ENCODE measurements at places on chromosomes 6 and 20.
A peak's percentile ranks its signal among the peaks of the same experiment; 100 is the strongest.

DNA sequence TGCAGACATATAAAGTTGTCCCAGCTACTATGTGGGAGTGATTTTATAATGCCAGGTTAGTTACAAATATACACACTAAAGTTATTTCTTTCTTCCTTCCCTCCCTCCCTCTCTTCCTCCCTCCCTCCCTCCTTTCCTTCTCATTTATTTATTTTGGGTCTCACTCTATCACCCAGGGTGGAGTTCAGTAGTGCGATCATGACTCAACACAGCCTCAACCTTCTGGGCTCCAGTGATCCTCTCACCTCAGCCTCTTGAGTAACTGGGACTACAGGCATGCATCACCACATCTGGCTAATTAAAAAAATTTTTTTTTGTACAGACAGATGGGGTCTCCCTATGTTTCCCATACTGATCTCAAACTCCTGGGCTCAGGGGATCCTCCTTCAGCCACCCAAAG, 59.2 kb downstream of the PHF20 start:
- peak; percentile 64 for DNase-seq

DNA sequence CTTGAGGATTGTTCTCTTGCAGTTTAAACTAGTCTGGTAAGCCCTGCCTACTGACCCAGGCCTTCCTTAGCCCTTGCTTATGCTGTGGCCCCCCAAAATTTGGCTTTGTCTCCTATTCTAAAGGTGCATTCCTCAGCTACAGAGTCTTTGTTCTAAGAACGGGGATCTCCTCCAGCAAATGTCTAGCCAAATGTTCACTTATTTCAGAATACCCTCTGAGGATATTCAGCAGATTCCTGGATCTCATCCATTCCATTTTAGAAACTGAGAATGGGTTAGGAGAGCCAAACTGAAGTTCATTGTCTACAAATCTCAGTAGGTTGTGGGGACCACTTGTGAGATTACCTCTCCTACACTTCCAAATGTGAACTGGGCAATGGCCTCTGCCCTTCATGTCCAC, 164.2 kb upstream of the ARG1 start:
- no peak for DNase-seq

DNA sequence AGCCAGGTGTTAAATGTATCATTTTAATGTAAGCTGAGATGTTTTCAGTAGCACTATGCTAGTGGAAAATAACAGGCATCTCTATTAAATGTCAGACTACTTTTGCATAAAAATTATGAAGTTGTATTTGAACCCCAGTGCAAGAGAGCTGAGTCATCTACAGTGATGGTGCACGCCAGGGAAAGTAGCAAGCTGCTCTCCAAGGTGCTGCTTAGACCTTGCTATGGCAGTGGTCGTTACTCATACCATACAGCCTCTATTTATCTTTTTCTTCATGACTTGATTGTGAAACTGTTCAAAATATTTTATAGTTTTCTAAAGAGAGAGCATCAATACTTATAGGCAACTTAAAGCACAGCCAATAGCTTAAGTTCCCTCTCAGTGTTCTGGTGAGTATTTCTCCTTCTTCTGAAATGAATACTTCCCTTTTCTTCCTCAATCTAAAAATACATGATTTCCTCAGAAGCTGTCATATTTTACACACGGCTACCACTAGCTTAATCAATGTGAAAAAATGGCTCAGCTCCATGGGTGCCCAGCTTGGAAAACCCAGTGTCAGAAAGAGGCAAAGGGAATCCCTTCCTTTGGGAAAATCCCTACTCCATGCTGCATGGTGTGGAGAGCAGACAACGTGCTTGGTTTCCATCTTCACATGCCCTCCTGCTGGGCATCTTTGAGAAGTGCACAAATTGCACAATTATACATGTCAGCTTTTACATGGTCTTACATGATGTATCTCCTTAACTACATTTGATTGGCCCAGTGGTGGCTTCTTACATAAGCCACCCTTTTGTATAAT, 105.6 kb downstream of the ELOVL4 start:
- peak; percentile 12 for DNase-seq

- DNase-seq: no peak
These were observed 104.4 kb upstream of the ADGRF4 start for GRCh38 chr6:47593979-47594378.

DNA sequence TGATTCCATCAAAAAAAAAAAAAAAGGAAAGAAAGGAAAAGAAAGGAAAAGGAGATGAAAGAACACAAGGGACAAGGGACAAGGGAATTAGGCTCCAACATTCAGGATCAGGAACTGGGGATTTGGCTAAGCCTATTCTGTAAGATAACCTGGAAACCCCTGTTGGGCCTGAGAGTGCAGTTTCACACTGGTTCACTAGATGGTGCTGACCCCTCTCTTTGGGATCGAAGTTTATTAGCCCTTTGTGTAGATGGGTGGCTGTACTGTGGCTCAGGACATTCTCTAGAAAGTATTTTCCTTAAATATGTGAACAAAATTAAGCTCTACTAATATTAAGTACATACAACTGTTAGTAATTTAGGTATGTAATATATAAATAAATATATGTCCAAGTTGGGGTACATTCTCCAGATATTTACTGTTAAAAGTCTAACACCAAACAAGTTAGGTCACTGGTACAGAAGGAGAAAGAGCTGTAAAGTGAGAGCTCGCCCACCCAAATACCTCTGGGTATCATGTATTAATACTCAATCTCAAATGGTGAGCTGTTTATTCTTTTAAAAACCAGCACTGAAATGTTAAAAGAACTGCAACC, 6.3 kb downstream of the OR2A4 start:
- DNase-seq: peak; percentile 79

- peak; percentile 25 for DNase-seq
These were observed 339.4 kb downstream of the CDKAL1 start for GRCh38 chr6:20873425-20874190.

- DNase-seq: peak; percentile 58
These were observed 68.8 kb downstream of the FGD2 start for GRCh38 chr6:37074053-37074827.

GRCh38 chr6:42565823-42566613, 2.2 kb downstream of the UBR2 start:
- DNase-seq: peak; percentile 15

DNA sequence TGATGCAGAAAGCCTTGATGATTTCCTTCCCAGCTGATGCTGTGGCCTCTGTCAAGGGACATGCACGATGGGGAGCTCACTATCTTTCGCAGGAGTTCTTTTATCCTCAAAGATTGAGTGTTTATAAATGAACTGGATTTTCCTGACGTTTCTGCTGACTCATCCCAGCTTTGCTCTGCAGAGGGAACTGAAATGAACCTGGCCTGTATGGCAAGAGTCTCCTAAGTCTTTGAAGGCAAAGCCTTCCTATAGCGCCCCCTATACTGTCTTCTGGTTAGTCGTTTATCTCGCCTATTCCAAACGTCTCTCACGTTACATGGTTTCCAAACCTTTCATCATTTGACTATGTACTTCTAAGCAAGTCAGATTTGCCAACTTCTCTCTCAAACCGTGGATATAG, 565.3 kb downstream of the KIF16B start:
- no peak for DNase-seq

- DNase-seq: no peak
These were observed 26.2 kb upstream of the ENPP4 start for GRCh38 chr6:46103441-46104115.

DNA sequence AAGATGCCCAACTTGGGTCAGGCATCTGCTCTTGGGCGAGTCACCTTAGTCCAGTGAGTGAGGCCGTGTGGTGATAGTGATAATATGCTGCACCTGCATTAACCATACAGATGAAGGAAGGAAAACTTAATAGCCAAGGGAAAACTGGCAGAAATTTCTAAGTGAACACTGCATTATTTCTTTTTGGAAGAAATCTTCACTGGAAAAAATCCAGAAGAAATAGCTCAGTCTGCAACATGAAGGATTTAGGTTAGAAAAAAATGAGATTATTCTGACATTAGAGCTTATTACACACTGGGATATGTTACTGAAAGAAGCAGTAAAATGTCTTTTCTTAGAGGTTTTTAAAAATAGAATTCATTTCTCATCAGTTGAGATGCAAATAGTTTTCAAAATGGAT, 947.3 kb downstream of the KIF16B start:
- no peak for DNase-seq

DNA sequence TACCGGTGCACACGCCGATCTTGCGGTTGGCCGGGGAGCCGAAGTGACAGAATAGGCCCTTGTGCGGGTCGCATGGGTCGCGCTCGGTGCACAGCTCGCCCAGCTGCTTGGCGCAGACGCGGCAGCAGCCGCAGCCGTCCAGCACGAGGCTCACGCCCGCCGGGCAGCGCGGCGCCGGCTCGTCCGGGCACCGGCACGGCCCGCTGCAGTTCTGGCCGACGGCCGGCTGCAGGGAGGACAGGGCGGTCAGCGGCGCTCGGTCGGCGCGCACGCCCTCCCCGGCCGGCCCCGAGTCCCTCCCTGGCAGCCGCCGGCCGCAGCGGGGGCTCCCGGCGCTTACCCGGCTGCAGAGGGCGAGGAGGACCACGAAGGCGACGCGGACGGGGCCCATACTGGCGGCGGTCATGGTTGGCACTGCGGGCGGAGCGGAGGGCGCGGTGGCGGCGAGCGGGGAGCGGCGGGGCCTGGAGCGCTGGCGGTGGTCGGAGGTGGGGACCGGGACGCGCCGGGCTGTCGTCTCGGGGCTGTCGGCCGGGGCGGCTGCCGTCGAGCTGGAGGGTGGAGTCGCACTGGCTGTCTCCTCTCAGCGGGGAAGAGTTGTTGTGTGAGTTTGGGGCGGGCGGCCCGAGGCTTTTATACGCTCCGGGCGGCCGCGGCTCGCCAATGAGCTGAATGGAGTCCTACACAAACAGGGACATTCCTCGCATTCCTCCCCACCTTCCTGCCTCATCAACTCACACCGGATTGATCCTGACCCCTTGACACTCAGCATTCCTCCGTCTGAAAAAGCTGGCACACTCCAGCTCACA, at the start of gene CCN2:
Gene CCN2 (minus strand): TSS at position 606 of the 809 bp plus-strand sequence. CDS start 200 bp downstream, at position 406.
- DNase-seq: peak; percentile 100

DNA sequence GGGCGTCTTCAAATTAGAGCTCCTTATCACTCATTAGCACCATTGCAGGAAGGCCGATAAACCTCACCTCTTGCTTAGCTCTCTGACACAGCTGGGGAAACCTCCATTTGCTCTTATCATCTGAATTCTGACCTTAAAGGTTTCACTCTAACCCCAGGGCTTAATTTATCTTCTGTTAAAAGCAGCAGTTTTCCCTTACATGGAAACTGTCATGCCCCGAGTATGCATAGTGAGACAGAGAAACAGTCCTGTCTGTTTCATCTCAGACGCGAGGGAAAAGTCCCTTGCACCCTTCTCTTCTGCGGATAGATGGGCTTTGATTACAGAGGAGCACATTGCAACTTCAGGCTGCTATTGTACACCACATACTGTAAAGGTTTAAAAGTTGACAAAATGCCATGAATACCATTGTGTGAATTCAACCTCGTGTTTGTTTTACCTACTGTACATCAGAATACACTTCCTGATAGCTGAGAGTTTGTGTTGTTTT, 191.5 kb upstream of the BMP2 start:
- peak; percentile 55 for DNase-seq

GRCh38 chr20:56373942-56374341, 15.2 kb downstream of the FAM210B start:
- DNase-seq: peak; percentile 92

- DNase-seq: peak; percentile 91
These were observed 134.9 kb downstream of the TMEM200A start for GRCh38 chr6:130500693-130501092.

DNA sequence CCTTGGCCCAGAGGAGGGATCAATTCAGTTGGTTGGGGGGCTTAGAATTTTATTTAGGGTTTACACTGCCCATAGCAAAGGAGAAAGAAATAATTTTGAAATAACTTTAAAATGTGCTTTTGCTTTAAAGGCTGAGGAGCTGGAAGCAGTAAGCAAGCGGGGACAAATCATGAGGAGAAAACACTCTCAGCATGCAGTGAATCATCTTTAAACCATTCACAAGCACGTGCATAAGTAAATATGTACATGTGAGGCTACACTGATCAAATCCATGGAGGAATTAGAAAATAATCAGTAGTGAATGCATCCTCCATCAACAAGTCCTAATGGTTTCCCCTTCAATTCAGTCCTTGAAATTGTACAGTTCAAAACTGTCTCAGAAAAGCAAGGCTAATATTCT, 181.0 kb downstream of the MTFR2 start:
- DNase-seq: peak; percentile 84

GRCh38 chr6:9745476-9745875, 669.4 kb downstream of the TFAP2A start:
- peak; percentile 58 for DNase-seq

GRCh38 chr20:51425347-51426106, 117.0 kb downstream of the NFATC2 start:
- DNase-seq: no peak

- peak; percentile 80 for DNase-seq
These were observed 15.1 kb downstream of the RMND1 start for GRCh38 chr6:151436802-151437201.

DNA sequence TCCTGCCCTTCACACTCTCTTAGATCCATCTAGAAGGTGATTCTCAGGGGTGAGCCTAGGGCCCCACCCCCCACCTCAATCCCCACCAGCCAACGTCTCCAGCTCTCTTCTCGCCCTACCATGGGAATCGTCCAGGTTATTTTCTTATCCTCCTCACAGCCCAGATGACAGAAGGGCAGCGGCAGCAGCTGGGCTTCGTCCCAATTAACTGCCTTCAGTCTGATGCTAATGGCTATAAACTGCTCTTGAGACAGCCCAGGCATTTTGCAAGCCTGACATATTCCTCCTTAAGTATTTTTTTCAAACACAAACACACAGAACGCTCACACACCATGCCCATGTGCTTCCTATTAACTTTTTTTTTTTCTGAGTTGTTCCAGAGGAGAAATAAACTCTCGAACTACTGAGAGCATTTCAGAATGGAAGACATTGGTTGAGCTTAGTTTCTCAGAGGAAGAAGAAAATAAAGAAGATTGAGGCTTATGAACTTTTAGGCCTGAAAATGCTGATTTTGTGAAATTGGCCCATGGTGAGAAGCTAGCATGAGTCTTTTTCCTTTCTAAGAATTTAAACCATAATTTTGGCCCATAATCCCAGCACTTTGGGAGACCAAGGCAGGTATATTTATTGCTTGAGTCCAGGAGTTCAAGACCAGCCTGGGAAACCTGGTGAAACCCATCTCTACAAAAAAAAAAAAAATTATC, 124.6 kb downstream of the EYA2 start:
- DNase-seq: peak; percentile 80

- DNase-seq: no peak
These were observed 71.0 kb upstream of the MRAP2 start for GRCh38 chr6:83962582-83962981.

DNA sequence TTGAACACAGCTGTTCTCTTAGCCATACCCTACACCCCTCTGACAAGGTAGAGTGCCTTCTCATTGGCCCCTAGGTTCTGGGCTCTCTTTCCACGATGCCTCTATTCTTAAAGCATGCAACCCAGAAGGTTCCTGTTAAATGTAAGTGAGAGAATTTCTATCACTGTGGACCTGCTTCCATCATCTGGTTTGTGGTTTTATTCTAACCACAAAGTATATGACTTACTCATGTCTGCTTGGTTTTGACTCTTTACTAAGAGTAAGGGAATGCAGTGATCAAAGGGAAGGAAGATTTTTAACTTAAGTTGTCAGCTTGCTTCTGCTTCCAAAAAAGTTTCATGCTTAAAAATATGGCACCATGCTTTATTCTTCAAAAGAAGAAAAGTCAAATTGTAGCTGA, 80.2 kb downstream of the ANKEF1 start:
- peak; percentile 66 for DNase-seq

GRCh38 chr6:43851204-43851865, 81.3 kb downstream of the VEGFA start:
- DNase-seq: peak; percentile 96

Measured in EH (cell line).